ENCODE measurements at places on chromosomes 7 and 10.

DNA sequence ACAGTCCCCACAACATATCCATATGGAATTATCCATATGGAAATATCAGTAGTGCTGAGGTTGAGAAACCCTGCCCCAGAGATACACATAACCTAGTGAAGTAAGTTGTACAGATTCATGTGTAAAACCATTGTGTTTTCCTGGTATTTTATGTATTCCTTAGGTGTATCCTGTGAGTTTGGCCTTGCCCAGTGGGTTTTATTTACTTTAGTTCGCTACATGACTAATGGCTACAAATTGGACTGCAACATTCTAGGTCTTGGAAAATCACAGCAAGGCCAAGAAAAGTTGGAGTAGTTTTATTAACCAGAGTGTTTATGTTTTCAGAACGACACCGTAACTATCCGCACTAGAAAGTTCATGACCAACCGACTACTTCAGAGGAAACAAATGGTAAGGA, 1.4 kb downstream of the RPS24 start:
- DNase-seq = no peak

DNA sequence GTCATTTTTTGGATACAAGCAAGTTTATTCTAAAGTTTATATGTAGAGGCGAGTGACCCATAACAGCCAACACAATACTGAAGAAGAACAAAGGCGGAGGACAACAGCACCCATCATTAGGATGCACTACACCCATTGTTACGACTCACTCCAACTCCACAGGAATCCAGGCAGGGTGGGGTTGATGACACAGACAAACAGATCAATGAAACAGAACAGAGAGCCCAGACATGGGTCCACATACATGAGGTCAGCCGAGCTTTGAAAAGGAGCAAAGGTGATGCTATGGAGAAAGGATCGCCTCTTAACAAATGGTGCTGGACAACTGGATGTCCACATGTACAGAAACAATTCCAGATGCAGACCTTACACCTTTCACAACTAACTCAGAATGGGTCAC, 426.4 kb downstream of the PTPRN2 start:
- DNase-seq = no peak

GRCh38 chr7:28002638-28003037, 178.0 kb downstream of the JAZF1 start:
- DNase-seq = no peak

GRCh38 chr7:6578114-6579084, 1.1 kb downstream of the ZDHHC4 start:
- DNase-seq = no peak

- DNase-seq = no peak
Observed at GRCh38 chr7:81802251-81802650, 32.4 kb upstream of the HGF start.

DNA sequence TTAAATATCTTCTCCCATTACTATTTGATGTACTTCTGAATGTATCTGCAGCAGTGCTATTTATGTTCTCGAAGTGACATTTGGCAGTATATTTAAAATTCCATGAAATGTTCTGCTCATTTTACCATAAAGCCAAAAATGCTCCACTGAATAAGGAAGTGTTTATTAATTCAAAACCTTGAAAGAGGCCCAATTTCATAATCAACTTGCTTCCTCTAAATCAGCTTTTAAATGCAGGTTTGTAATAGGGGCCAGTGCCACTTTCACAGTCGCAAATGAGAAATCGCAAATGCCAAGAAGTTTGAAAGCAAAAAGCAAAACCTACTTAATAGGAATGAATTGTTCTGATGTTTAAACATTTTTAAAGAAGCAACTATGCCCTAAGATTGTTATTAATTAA, 11.4 kb downstream of the NHLRC2 start:
- no peak for DNase-seq

GRCh38 chr7:102208826-102209225, 77.8 kb upstream of the SH2B2 start:
- DNase-seq = no peak

DNA sequence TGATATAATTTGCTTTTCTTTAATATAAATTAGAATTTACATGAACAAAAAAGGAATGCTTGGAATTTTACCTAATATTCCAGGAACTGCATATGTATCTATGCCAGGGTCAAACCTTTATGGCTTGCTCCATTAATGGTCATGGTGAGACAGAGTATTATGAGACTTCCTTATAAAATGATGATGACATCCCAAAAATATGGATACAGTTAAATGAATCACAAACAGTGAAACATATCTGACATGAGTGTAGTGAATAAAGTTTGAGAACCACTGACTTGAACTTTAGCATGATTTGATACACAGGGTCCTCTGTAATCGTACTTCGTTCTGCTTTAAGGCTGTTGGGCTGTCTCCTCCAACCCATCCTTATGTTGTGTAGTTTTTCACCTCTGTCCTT, 51.8 kb downstream of the MARCHF5 start:
- no peak for DNase-seq

- no peak for DNase-seq
Observed at GRCh38 chr7:17239683-17240521, 58.5 kb upstream of the AHR start.

DNA sequence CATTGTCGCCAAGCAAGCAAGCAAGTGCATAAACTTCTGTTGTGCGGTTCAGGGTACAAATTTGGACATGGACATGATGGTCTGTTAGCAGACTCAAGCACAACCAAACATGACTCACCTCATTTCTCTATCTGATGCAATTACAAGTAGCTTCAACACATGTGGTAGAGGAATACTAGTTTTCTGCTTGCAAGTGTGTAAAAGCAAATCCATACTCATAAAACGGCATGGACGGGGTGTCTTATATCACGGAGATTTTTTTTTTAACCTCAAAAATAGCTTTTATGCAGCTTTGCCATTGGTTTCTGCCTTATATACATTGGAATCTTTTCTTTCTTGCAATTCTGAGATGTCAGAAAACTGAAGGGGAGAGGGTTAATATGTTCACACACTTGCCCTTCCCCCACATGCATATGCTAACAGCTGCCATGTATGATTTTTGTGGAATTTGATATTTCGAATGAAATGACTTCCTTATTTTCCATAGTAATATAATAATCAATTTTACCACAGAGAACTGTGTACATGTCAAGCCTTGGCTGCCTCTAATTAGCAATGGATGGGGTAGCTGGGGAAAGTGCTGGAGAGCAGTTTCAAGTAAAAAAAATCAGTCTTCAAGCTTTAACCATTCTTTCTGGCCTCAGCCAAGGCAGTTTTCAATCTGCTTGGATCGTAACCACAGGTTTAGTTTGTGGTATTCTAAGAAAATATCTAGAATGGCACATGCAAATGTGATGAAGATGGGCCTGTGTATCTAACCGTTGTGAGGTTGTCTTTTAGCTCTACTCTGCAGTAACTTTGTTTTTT, 106.0 kb upstream of the PDCD4 start:
- DNase-seq = no peak

- DNase-seq = no peak
Observed at GRCh38 chr10:86300399-86300925, 66.1 kb downstream of the GRID1 start.

DNA sequence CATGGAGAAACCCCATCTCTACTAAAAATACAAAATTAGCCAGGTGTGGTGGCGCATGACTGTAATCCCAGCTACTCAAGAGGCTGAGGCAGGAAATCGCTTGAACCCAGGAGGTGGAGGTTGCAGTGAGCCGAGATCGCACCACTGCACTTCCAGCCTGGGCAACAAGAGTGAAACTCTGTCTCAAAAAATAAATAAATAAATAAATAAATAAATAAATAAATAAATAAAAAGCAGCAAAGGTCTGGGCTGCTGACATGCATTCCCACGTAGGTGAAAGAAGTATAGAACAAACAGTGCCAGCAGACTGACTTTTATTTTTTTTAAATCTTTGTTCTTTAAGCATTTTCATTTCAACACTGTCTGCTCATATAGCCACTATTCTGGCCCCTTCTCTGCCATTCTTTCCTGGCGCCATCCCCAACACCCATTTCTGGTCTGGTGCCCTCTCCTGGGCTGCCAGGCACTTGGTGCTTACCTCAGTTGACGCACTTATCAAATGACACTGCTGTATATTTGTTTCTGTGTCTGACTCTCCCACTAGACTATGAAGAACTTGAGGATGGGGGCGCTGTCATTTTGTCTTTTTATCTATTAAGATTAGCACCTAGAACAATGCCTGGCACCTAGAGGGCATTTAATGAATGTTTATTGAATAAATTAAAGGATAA, 15.6 kb downstream of the FAM107B start:
- DNase-seq = peak; percentile 74

DNA sequence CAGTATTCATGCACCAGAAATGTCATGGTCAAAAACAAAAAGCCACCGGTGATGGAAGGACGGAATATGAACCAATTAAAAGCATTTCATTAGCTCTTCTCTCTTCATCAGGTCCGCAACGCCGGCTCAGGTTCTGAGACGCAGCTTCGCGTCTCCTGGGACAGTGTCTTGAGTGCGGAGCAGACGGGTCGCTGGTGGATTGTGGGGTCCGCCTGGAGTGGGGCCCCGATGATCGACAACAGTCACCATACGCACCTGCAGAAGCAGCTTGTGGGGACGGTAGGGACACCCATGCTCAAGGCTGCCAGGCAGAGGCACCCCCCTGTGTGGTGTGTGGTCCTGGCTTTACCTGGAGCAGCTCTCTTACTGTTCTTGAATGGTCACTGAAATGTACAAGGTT, 13.4 kb downstream of the NOM1 start:
- no peak for DNase-seq

DNA sequence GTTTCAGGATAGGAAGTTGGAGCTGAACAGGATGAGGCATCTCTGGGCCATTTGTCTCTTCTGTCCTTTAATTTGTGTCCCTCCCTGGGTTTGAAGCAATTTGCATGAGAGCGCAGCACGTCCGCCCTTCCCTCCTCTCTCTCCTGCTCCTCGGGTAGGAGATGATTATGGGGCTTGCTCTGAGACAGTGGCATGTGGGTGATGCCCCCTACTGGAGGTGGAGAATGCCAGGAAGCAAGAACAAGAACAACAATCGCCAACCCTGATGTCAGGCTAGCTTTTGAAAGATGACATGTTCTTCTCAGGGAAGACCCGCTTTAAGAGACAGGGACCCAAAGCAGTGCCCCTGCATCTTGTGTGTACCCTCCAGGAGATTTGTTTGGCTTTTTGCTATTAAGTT, 63.9 kb upstream of the LOXL4 start:
- peak; percentile 41 for DNase-seq

DNA sequence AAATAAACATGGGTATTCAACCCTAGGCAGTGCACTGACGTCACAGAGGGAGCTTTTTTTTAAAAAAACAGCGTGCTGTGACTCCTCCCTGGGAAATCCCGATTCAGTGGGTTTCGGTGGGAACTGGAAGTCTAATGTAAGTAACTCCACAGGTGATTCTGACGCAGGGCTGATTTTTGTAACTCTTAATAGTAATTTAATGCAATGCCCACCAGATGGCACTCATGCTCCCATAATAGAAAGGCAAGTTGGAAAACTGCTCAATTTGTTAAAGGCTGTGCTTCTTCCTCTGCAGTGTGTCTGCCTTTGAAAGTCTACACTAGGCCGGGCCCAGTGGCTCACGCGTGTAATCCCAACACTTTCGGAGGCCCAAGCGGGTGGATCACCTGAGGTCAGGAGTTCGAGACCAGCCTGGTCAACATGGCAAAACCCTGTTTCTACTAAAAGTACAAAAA, 10.9 kb upstream of the RSU1 start:
- DNase-seq = peak; percentile 86

DNA sequence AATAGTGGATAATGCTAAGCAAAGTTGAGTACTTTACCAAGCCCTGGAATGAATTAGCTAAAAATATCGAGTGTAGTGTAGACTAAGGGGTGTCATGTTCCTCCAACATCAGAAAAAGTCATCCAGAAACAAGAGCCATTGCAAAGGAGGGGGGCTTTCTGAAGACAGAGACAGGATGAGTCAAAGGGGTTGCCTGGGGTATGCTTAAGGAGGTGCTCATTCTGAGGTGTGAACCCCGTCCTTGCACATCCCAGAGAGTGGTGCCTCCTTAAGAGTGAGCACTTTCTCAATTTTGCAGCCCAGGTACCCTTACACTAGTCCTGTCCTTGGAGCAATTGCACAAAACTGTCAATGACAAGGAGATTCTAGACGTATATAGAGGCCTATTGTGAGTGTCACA, 43.1 kb upstream of the C10orf71 start:
- DNase-seq = no peak

- DNase-seq = no peak
Observed at GRCh38 chr10:86370006-86370585, 3.5 kb upstream of the GRID1 start.

DNA sequence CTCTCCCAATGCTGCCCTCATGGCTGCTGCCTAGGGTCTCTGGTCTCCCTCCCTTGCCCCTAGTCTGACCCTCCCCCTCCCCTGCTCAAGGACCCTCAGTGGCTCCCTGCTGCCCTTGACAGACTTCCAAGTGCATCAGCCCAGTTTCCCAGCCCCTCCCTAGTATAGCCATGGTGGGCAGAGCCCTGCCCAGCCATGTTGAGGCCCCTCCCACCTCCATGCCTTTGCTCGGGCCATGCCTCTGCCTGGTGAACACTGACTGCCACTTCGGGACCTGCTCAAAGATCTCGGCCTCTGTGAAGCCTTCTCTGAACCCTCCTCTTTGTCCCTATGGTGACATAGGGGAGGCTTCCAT, 73.2 kb downstream of the MYL10 start:
- DNase-seq = no peak

GRCh38 chr10:60182691-60183090, 207.0 kb downstream of the ANK3 start:
- no peak for DNase-seq

DNA sequence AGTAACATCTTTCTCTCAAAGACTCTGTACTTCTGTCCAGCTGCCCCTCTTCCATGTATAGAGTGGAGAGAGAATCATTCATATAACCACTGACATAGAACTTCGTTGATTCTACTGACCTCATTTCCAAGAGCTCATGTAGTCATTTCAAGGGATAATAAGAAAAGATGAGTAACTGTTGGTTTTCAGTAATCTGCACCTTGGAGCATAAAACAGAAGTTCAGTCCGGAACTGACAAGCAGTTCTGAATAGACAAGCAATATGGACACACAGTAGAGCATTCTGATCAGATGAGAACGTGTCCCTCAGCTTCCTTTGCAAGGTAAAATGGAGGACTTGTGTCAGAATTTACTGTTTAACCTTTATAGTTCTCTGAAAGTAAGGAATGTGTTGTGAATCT, 847.1 kb downstream of the REEP3 start:
- DNase-seq = no peak

- DNase-seq = peak; percentile 42
Observed at GRCh38 chr7:87506246-87507180, 31.0 kb upstream of the ABCB4 start.

DNA sequence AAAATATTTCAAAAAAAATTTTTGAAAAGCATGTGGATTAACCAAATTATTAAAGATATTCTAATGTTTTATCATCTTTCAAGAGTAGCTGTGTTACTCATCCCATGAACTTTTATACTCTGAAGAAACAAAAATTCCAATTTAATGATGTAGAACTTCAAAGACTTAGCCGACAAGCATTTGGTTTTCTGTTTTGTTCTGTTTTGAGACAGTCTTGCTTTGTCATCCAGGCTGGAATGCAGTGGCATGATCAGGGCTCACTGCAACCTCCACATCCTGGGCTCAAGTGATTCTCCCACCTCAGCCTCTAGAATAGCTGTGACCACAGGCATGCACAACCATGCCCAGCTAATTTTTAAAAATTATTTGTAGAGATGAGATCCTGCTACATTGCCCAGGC, 17.8 kb upstream of the LCOR start:
- no peak for DNase-seq

Measured in NAMALWA (cell line).